ENCODE measurements at places on chromosomes 6 and 20.

- DNase-seq: no peak
Measured at GRCh38 chr20:60113024-60113724, 155.0 kb downstream of the CDH26 start.

- no peak for DNase-seq
Measured at GRCh38 chr6:11292091-11292490, 59.6 kb upstream of the NEDD9 start.

DNA sequence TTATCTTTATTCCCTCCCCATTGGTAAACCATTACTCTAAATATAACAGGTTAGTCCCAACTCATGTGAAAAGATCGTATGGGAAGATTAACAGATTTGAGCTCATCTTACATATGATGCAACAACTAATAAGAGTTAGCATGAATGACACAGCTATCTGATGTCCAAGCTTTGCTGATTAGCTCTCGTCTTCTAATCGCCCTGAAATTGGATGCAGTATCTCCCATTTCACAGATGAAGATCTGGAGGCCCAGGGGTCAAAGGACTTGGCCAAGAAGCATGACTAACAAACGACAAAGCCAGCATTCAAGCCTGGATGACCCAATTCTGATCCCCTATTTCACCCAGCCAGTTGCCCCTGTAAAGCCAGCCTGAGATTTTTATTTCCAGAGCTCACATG lies 8.4 kb upstream of the BMP7 start:
- no peak for DNase-seq

DNA sequence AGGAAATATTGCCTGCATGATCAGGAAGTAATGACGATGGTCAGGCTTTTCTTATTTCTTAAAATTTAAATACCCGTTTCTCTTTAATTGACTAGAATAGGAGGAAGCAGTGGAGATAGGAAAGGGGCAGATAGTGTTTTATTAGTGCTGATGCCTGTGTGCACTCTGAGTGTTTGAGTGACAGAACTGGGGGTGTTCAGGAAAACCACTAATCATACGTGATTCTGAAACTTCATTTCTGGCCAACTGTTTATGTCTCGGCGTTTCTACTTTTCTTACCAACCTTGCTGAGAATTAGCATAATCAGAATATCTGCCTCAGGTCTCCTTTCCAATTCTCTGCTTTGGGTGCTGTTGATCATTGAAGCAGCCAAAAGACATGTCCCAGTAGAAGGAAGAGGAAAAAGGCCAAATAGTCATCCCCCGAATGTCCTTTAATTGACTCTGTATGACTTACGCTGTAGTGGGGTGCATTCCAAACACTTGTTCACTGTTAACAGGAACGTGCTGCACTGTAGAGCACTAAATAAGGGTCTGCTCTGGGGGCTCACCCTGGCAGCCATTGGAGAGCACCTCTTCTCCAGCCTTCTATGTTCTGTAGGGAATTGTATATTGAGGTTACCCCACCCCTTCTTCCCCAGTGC lies 152.9 kb downstream of the JARID2 start:
- DNase-seq: no peak

DNA sequence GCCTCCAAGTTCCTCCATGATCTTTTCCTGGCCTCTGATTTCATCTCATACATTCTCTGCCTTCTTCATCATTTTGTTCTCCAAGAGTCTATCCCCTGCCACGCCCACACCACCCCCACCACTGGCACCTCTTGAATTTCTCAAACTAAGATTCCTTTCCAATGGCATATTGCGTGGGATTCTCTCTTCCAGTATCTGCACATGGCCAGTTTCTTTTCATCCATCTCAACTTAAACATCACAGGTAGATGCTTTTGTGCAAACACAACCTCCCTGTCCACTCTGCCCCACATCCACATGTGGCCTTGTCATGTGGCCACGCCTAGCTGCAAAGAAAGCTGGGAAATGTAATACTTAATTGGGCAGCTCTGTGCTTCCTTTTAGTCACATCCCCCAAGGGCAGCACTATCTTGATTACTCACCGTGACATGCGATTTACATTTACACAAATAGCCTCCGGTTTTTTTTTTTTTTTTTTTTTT lies 33.4 kb upstream of the ZMYND8 start:
- DNase-seq: peak; percentile 52

DNA sequence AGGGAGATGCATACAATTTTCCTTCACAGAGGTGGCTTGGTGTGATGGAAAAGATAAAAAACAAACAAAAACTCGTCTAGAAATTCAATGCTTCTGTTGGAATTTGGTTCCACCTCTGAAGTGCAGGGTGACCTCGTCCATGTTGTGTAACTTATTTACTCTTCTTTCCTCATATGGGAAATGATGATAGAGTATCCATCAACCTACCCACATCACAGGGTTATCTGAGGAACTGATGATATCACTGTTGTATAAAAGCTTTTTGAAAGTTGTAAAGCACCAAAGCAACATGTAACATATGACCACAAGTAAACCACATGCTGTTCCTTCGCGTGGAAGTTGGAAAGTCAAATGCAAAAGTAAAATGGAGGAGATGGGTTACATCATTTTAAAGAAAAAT lies 212.0 kb upstream of the SGK1 start:
- no peak for DNase-seq

GRCh38 chr20:50277460-50278376 lies 87.1 kb downstream of the CEBPB start:
- no peak for DNase-seq

GRCh38 chr6:132443206-132443605 lies 41.9 kb upstream of the MOXD1 start:
- DNase-seq: no peak

GRCh38 chr6:149266659-149267058 lies 50.9 kb upstream of the TAB2 start:
- DNase-seq: peak; percentile 50

DNA sequence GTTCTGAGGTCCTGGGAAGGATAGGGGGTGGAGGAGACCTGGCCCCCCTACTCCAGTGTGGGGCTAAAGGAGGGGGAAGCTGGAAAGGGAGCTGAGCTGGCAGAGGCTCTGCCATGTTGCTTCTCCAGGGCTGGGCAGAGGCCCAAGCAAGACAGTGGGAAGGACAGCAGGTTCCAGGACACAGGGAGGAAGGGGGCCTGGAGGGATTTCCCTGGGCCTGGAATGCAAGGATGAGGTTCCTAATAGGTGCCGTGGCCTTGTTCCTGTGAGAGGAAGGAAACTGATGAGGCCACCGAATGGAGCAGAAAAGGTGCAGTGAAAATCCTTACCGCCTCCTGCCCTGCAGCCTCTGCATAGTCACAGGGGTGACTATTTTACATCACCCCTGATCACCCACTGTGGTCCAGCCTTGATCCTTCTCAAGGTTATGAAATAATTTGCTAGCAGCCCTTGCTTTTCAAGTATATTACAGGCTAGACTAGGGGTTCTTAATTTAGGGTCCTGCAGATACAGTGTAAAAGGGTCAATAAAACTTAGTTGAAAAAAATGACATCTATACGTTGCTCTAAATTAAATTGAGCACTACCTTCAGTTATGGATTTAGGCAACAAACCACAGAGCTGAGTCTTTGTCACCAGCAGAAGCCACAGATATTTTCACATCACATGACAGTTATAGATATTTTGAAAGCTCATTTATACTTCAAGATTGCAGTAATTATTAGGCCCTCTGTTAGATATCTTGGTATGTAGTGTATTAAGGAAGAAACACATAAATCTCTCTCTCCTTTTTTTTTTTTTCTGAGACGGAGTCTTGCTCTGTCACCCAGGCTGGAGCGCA lies 45.7 kb upstream of the RNF24 start:
- DNase-seq: no peak

- no peak for DNase-seq
Measured at GRCh38 chr6:151493161-151493803, 535 bp upstream of the CCDC170 start.

DNA sequence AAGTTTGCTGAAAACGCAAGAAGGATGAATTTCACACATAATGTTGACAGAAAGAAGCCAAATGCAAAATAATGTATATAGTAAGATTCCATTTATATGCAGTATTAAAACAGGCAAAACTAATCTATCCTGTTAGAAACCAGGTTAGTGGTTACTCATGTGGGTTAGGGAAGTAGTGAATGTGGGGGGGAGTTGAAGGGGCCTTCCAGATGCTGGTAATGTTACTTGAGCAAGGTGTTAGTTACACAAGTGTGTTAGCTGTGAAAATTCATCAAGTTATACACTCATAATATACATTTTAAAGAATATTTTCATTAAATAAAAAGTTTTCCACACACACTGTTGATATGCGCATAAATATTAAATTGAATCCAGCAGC lies 29.8 kb downstream of the USP45 start:
- DNase-seq: no peak

- no peak for DNase-seq
Measured at GRCh38 chr6:70479236-70479635, 65.9 kb downstream of the FAM135A start.

DNA sequence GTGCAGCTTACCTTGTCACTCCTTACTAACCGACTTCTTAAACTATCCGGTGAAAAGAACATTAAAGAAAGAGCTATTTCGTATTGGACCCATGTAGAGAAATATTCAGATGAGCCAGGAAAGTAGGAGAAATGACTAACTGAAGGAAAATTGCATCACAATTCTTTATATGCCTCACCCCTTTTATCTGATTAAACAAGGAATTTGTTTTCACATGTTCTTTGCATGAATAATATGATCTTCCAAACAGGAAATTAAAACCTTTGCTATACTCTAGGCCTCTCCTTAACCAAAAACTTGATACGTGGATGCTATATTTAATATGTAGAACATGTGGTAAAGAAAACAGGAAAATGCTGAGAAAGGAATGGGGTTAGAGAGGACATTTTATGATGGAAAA lies 41.9 kb upstream of the LRRC1 start:
- no peak for DNase-seq

DNA sequence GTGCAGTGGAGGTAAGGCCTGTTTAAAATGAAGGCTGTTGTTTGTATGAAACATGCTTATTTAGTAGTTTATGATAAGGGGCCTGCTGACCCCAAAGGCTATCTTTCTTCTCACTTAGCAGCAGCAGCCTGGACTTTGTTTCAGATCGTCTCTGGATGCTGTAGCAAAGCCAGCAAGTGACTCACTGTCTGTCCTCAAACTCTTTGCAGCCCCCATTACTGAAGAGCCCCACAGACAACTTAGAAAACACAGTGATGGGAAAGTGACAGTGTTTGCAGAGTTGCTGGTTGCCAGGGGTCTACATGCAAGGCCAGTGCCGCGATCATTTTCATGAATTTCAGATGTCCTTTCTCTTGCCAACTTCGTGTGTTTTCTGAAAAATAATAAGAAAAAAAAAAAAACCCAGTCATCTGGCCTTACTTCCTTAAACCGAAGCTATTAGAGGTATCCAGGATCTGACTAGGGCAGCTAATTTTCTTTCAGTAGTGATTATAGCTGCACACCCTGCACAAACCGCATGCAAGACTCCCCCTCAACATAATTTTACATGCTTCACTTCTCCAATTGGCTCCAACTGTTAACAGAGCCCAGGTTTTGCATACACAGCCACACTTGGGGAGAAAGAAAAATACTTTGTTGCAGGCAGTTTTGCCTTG lies 11.6 kb upstream of the F13A1 start:
- DNase-seq: peak; percentile 73

DNA sequence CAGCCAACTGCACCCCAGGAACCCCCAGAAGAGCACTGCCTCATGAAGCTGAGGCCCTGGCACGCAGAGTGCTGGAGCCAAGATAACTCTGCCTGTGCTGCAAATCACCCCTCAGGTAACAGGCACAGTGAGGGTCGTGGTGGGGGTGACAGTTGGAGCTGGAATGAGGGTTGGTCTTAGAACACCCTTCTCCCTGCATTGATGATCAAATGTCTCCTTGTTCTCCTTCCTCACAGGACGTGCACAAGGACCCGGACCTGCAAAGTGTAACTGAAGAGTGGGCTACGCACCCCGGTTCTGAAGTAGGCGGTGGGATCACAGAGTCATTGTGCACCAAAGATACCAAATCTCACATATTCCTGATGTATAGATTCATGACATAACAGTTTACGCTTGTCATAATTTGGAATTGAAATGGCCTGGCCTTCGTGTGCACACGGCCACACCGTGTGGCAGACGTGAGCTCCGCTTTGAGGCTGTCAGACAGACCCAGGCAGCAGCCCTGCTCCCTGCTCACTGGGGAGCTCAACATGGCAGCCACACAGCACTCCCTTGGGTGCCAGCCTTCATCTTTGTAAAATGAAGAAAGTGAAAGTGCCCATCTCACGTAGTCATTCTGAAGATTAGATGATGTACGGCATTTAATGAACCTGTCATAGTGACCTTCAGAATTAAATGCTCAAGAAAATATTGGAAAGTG lies 8.8 kb downstream of the THBS2 start:
- no peak for DNase-seq

DNA sequence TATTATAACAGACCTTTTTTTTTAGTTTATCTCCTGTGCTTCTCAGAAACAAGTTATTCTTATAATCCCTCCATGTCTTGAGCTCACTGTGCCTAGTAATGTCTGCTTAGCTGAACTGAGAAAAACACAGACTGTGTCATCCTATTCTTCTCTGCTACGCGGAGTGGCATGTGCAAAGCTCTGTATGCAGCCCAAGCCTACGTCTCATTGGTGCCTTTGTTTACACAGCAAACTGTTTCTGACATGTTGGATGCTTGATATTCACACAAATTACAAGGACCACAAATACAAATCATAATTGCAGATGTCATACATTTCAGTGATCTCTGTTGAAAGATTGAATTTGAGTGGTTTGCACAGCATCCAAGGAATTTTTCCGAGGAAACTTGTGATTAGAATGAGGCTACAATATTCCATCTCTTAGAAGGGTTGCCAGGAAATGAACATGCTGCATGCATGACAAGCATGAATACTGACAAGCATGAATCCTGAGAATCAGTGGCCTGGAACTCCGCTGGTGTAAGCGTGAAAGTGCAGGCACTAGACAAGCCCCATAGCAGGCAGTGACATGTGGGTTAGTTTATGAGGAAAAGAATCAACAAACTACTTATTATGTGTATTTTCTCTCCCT lies 128.4 kb upstream of the SGK1 start:
- peak; percentile 8 for DNase-seq

- peak; percentile 53 for DNase-seq
Measured at GRCh38 chr20:48846516-48847492, 19.0 kb upstream of the PREX1 start.

DNA sequence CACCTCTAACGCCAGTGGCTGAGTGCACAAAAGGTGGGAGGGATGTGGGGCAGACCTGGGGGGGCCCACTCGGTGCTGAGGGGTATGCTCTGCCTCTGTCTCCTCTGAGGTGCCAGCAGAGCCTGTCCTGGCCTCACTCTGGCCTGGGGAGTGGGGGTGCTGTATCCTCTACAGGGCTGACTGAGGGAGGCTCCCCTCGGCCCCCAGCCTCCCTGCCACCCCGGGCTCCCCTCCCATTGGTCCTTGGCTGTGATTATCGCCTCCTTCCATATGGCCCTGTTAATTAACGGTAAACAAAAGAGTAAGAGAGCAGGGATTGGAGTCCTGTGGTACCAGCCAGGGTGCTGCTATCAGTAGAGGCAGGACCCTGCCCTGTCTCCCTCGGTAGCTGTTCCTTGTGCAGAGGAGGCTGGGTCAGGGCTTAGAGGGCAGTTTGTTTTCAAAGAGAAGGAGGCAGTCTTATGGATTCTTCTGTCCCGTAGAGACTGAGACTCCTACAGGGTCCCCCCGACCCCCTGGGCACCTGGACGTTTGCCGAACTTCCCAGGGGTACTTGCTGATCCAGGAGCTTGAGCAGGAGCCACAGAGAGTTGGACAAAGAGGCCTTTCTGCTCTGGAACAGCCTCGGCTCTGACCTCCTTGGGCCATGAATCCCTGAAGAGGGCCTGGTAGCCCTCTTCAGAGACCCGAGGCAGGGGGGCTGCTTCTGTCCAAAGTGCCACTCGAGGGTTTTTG lies 1.8 kb downstream of the MYT1 start:
- no peak for DNase-seq

GRCh38 chr20:14344746-14345145 lies 7.3 kb upstream of the FLRT3 start:
- DNase-seq: no peak

GRCh38 chr20:45894797-45895196 lies 3.7 kb downstream of the CTSA start:
- DNase-seq: no peak
